Parietal lobe (tissue), 2 donors: ENCODE measurements at places on chromosomes 1 and 21. TPM values are rescaled to one million over a fixed set of nuclear protein-coding genes. Genes with fewer than 3 reads are reported as not detected.

The C1QC gene
- 6.6 TPM for total RNA-seq

The HCRTR1 gene
- total RNA-seq, result 3.8 TPM

The LRRN2 gene
- total RNA-seq, result 16.3 TPM

The KTI12 gene
- 9.1 TPM for total RNA-seq
